ENCODE measurements at places on chromosomes 6 and 20. TPM values are rescaled to one million over a fixed set of nuclear protein-coding genes. Genes with fewer than 3 reads are reported as not detected.

The FOXA2 gene
- 1.4 TPM for total RNA-seq

The RNF39 gene
- 2.3 TPM for total RNA-seq

The TRIM10 gene
- not detected for total RNA-seq

DNA sequence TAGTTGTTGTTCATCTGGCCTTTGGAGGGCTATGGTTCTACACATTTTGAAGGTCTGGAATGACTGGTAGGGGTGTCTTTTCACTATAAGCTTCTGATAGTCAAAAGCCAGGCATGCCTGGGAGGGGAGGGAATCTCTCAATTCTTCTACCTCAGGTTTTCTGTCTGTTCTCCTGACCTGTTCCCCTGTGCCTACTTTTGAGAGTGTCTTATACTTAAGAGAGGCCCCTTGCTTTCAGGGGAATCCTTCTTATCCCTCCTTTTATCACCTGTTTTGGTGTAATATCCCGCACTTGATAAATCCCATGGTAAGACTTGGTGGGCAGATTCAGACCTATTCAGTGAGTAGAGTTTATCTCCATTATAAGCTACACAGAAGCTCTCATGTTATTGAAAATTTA, 10.4 kb upstream of the SLC13A3 start:
- no peak for DNase-seq
- H3K4me3 ChIP-seq = no peak overlapping the region
- H3K27me3 ChIP-seq = peaks cover 12% of the 10 kb centered on the region
- H3K27ac ChIP-seq = no peak overlapping the region

DNA sequence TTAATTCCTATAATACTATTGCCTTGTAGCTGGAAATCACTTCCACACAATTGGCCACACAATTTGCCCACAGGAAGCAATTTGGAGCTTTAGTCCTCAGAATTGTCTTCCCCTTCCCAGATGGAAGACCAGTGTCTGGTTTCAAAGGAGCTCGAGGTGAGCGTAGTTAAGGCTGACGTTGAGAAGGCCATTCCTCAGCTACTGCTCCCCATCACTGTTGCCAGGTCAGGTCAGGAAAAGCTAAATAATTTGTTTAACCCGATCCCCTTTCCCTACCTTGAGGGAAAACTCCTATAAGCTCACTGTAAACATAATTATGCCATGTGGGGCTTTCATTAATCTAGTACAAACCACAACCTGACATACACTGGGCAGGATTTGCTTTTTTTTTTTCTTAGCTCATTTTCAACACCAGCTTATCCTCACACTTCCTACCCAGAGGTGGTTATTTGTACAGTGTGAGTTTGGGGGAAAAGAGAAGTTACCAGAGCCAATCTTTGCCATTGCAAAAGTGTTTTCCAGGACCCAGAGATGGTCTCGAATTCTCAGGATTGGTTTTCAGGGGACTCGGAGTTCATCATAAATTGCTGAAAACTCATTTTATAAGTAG, 242.7 kb downstream of the CLIC5 start:
- H3K4me3 ChIP-seq = no peak overlapping the region
- no peak overlapping the region for H3K27ac ChIP-seq

- H3K27me3 ChIP-seq = peaks cover 28% of the 10 kb centered on the region
- no peaks in the 10 kb centered on the region for H3K4me1 ChIP-seq
- no peaks in the 10 kb centered on the region for H3K36me3 ChIP-seq
- no peak overlapping the region for H3K4me3 ChIP-seq
- H3K27ac ChIP-seq = no peak overlapping the region
- no peak for DNase-seq
Observed at GRCh38 chr20:36272547-36273220, 33.5 kb upstream of the DLGAP4 start.

- H3K36me3 ChIP-seq = no peaks in the 10 kb centered on the region
- H3K4me1 ChIP-seq = peaks cover 9% of the 10 kb centered on the region
- DNase-seq = peak; percentile 70
Observed at GRCh38 chr6:150527100-150527499, 72.6 kb upstream of the PLEKHG1 start.

All from MCF 10A (cell line).